ENCODE measurements at places on chromosomes 5 and 9.

- peak; percentile 60 for DNase-seq
Measured at GRCh38 chr9:94157050-94157801, 73.0 kb downstream of the PTPDC1 start.

DNA sequence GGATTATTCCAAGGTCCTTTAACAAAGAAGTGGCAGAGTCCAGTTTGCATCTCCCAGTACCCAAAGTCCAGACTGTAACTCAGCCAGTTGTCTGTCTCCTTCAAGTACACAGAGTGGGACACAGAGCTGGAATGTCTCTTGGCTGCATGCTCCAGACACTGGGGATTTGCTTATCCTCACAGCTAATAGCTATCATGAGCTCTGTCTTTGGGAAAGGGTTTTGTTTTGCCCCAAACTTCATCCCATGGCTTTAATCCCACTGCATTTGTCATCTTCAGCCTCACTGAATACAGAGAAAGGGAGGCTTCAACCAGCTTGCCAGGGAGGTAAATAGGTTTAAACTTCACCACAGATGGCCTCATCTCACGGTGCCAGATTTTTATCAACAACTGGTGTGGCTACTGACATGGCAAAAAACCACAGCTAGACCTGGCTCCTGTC is 412.2 kb upstream of the SLC24A2 start:
- no peak for DNase-seq

DNA sequence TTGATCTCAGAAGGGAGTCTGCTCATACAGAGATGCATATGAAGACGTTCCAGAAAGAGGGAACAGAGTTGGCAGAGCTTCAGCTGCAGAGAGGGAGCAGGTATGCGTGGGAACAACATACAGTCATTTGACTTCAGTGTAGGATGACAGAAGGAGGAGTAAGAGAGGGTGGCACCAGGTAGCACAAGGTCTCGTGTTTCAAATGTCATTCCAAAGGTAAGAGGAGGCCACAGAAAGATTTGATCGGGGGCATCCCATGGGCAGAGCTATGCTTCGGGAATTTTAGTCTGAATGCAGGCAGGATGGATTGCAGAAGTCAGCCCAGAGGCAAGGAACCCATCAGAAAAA is 367.1 kb downstream of the CDK5RAP2 start:
- DNase-seq = no peak

GRCh38 chr9:106467865-106468164 is 395.2 kb upstream of the ZNF462 start:
- no peak for DNase-seq

GRCh38 chr5:935510-936084 is 42.9 kb downstream of the TRIP13 start:
- DNase-seq = no peak

DNA sequence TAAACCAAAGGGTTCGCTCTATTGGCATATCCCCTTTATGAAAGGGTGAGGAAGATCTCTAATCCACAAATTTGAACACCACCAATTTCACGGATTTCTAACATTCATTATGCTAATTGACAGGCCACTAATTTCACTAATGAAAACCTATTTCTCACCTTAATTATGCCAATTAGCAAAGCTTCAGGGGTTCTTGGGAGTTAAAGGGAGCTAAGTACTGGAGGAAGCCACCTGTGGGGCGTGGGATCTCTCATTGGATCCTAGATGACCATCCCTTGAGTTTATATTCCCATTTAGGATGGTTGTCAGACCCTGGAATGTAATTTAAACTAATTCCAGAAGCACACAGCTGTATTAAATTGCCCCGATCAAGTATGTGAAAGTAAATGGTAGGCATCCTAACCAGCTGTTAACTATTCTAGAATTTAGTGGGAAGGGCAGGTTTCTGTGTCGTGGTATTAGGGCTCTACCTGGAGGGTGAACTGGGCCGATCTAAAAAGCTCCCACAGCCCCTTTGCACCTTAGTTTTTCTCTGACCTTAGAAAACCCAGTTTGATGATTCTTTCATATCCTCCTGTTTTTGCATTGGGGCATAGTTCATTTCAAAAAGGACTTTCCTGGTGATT is 77.1 kb downstream of the C9orf152 start:
- no peak for DNase-seq

- peak; percentile 5 for DNase-seq
Measured at GRCh38 chr9:103242025-103242424, 246.9 kb downstream of the CYLC2 start.

GRCh38 chr5:42583322-42583721 is 160.1 kb downstream of the GHR start:
- DNase-seq = no peak

DNA sequence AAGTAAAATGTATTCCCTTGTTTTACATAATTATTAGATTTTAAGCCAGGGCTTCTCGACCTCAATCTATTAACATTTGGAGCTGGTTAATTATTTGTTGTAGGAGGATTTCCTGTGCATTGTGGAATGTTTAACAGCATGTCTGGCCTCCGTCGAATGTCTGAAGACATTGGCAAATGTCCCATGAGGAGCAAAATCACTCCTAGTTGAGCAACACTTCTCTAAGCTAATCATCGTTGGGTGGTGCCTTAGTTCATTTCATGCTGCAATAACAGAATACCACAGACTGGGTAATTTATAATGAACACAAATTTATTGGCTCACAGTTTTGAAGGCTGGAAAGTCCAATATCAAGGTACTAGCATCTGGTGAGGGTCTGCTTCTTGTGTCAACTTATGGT is 13.4 kb upstream of the VPS13A start:
- DNase-seq = no peak

- DNase-seq = no peak
Measured at GRCh38 chr9:21680590-21680989, 121.8 kb upstream of the MTAP start.

DNA sequence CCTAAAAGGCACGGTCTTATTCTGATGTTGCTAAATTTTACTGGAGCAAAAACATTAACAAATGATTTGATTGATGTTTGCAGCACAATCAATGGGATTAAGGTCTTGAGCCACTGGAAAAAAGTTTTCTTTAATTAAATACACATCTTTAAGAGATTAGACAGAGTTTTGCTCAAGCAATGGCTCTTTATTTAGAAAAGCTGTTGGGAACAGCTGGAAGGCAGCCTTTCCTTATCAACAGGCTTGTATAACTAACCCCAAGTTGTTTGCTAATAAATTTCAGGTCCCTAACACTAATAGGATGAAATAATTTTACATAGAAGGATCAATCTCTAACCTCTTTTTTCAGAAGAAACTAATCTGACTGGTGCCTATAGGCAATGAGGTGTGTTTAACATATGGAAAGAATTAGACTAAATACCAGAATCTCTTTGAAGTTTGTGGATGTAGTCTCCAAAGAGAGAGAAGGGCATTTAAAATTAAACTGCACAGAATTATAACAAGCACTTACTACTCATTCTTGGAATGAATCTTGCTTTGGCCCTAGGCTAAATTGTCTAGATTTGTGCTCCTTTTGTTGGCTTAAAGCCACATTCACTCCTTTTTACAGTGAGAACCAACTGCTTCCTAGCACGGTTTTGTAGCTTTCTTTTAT is 67.3 kb upstream of the TNFAIP8 start:
- DNase-seq = no peak

Data from brain pericyte (primary cell).